ENCODE measurements at places on chromosomes 2 and 18.

DNA sequence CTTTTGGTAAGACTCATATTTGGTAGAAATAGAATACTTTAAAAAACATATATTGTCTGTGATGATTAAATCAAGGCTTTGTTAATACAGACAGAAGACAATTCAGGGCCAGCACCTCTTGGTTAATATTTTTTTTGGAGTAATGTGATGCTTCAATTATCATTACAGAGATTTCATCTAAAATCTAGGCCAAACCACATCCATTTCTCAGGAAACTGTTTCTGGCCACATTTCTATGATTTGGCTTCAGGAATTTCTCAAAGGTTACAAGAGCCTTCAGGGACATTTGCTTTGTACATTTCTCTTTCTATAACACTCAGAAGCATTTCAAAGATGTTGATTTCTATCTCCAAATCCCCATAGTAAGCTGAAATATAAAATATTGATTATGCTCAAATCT, 614.9 kb downstream of the LRP1B start:
- no peak for DNase-seq

- DNase-seq, result no peak
These were observed 40.0 kb downstream of the ASXL2 start for GRCh38 chr2:25838152-25838756.

- DNase-seq, result no peak
These were observed 410.2 kb upstream of the CHST9 start for GRCh38 chr18:27595113-27595838.

GRCh38 chr2:43559391-43560230, 36.2 kb downstream of the THADA start:
- DNase-seq, result no peak

- DNase-seq, result no peak
These were observed 83.8 kb downstream of the FAM117B start for GRCh38 chr2:202718614-202719013.

GRCh38 chr2:159106109-159106508, 137.7 kb downstream of the TANC1 start:
- DNase-seq, result no peak

GRCh38 chr2:235701206-235701981, 207.6 kb downstream of the AGAP1 start:
- DNase-seq, result no peak

GRCh38 chr2:85255813-85256594, 71.8 kb downstream of the TGOLN2 start:
- no peak for DNase-seq

- DNase-seq, result no peak
These were observed 122.9 kb downstream of the GLI2 start for GRCh38 chr2:120858361-120859106.

- no peak for DNase-seq
These were observed 97.2 kb upstream of the NXPH2 start for GRCh38 chr2:138877421-138877820.

Data from CD4-positive, alpha-beta memory T cell (primary cell).